ENCODE measurements at places on chromosomes 13 and 19.

GRCh38 chr19:18437491-18438330 lies at the start of gene ISYNA1:
TSS of gene ISYNA1 (minus strand) at chr19:18438133. CDS start at chr19:18437979, 154 bp downstream.
- peak; percentile 81 for DNase-seq

DNA sequence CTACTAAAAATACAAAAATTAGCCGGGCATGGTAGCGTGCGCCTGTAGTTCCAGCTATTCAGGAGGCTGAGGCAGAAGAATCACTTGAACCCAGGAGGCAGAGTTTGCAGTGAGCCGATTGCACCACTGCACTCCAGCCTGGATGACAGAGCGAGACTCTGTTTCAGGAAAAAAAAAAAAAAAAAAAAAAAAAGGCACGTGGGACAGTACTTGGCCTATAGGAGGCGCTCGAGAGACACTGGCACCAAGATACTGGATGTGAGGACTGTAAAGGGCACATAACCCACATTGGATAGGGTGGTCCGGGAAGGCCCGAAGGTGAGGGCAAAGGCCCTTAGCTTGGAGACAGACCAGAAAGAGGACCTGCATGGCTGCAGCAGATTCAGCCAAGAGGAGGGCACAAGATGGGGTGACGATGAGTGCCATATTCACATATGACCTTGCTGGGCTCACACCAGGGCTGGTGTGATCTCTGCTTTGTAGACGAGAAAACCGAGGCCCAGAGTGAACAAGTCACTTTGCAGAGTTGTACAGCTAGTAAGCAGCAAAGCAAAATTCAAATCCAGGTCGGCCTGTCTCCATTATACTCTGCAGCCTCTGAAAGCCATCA lies 89.4 kb downstream of the DPF1 start:
- DNase-seq: peak; percentile 55

- DNase-seq: no peak
These were observed 86.2 kb downstream of the CAB39L start for GRCh38 chr13:49357694-49358093.

DNA sequence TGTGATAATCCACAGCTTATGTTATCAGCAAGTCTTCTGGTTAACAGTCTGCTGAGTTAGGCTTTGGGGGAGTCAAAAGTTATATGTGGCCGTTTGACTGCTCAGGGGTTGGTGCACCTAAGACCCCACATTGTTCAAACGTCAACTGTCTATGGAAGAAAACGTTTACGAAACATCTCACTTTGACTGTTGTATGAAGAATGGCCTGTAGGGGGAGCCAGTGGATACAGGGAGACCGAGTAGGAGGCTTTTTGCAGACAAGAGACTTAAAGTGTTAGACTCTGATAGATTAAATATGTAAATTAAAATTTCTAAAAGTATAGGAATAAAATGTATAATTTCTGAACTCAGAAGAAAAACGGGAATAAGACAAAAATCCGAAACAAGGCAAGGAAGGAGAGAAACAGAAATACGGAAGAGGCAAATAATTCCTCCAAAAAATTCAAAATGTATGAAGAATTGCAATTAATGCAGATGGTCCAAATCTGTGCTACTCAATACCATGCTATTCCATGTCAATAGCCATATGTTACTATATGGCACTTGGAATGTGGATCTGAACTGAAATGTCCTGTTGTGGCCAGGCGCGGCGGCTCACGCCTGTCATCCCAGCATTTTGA lies 37.8 kb downstream of the TNFSF14 start:
- peak; percentile 55 for DNase-seq

DNA sequence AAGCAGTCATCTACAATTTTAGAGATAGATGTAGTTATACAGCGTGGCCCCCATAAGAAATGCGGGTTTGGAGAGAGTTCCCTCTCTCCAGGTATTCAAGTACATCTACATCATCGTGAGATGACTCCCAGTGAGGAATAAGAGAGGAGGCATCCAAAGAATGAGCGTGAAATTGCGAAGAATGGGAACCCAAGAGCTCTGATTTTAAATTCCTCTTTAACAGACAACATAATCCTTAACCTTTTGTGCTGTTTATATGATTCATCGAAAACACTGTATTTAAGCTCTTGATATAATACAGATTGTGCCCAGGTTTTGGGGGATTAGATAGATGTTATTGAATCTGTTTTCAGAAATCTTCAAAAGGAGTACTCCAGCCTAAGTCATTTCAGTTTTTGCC lies 161.5 kb downstream of the COG6 start:
- DNase-seq: no peak

GRCh38 chr13:36973621-36974295 lies 25.4 kb downstream of the ALG5 start:
- no peak for DNase-seq

GRCh38 chr19:35663981-35664380 lies 2.3 kb upstream of the UPK1A start:
- no peak for DNase-seq

DNA sequence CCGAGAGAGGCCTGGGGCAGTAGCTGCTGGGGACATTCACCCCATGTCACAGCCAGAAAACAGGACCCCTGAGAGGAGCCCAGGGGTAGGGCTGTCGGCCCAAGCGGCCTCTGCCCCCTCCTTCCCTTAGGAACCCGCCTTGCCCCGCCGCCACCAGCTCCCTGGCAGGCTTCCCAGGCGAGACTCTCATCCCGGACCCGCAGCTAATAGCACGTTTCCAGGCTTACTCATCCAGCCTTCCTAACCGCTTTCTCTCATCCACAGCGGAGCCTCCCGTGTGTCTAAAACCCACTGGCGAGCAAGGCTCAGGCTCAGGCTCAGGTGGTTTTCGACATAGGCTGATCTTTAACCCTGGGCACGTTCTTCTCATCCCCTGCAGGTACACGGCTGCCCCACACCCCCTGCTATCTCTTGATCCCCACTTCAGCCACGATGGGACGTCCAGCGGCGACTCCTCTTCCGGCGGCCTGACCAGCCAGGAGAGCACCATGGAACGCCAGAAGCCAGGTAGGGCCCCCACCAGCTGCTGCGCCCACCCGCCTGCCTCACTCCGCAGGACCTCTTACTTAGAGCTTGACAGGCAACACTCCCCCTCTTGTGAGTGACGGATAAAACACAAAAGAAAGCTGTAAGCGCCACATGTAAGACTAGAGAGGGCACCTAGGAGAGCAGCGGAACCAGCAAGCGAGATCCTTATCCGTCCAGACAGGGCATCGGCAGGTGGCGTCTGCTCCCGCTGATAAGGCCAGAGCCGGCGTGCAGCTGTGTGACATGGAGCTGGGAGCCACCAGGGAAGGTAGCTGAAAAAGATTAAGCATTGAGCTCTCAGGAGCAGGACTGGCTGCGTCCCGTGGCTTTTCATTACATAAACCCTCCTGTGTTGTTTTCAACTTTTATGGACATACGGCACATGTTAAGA lies 71.3 kb downstream of the DPF1 start:
- DNase-seq: no peak

- no peak for DNase-seq
These were observed 40.8 kb downstream of the SLITRK5 start for GRCh38 chr13:87712012-87712411.

DNA sequence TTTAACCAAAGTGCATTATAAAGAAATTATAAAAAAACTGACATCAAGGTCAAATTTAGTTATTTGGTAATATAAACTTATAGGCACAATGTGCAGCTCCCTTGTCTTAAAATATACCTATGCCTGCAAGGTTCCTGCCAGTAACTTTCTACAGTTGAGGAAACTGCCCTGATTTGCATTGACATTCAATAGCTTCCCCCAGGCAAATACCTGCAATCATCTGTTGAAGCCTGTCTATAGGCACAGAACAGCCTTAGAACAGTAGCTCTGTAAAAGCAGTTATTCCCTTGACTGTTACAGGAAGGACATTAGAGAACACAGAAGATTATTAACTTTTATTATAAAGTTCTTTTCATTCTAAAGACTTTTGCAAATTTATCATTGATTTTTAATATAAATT lies 1239.5 kb downstream of the PCDH9 start:
- no peak for DNase-seq

DNA sequence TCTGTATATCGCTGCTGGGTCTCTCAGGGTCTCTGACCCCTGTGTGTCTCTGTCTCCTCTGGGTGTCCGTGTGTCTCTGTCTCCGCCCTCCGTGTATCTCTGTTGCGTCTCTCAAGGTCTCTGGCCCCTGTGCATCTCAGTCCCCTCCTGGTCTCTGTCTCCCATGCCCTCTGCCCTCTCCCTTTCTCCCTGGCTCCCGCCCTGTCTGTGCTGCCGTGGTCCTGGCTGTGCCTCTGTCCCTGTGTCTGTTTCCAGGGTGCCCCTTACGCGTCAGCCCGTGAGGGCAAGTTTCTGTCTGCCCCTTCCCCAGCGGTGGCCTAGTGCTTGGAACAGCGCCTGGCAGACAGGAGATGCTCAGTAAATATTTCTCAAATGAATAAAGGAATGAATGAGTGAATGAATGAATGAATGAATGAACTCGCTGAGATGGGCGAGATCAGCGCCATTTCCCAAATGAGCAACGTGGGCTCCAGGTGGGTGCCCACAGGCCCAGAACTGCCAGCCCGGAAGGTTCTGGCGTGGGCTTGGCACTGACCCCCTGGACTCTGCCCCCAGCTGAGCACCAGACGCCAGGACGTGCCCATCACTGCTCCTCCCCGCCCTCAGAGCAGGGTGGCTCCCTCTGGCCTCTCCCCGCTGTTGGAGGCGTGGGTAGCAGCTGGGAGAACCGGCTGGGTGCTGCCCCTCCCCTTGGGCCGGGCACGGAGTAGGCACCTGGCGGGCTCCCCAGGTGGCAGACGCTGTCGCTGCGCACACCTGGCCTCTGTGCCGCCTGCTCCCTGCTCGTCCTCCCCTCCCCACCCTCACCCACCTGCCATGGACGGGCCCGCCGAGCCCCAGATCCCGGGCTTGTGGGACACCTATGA lies at the start of gene SULT2B1:
TSS of gene SULT2B1 (plus strand) at position 736 of the 866 bp plus-strand sequence. CDS start at position 817, 81 bp downstream.
- no peak for DNase-seq

DNA sequence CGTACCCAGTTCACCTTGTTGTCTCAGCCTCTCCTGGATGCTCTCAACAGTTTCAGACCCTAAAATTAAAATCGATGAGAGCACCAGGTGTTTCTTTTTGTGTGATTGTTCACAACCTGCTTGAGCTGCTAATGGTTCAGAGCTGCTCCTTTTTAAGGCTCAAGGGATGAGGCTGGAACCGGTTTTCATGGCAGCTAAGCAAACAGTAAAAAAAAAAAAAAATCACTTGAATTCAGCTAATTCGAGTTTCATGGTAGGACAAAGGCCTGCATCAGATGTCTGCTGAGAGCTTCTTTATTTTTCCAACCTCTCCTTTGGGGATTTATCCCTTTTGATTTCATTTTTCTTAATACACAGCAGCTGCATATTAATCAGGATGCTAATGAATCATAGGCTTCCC lies 6.5 kb downstream of the SYCE2 start:
- no peak for DNase-seq

GRCh38 chr19:17091758-17092333 lies 16.3 kb downstream of the MYO9B start:
- no peak for DNase-seq

DNA sequence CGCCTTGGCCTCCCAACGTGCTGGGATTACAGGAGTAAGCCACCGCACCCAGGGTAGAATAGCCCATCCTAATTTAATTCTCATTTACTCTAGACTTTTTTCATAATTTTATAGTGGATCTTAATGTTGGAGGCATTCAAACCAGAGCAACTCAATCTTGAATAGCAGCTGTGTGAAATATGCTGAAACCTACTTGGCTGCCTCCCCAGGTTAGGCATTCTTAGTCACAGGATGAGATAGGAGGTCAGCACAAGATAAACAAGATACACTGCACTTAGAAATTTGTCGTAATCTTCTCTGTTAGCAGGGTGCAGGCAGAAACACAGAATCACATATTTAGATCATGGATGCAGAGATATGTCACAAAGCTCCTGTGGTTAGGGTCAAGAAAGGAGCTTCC lies 2.7 kb upstream of the ZNF43 start:
- no peak for DNase-seq

- DNase-seq: no peak
These were observed 90.9 kb downstream of the RYR1 start for GRCh38 chr19:38524369-38524768.

DNA sequence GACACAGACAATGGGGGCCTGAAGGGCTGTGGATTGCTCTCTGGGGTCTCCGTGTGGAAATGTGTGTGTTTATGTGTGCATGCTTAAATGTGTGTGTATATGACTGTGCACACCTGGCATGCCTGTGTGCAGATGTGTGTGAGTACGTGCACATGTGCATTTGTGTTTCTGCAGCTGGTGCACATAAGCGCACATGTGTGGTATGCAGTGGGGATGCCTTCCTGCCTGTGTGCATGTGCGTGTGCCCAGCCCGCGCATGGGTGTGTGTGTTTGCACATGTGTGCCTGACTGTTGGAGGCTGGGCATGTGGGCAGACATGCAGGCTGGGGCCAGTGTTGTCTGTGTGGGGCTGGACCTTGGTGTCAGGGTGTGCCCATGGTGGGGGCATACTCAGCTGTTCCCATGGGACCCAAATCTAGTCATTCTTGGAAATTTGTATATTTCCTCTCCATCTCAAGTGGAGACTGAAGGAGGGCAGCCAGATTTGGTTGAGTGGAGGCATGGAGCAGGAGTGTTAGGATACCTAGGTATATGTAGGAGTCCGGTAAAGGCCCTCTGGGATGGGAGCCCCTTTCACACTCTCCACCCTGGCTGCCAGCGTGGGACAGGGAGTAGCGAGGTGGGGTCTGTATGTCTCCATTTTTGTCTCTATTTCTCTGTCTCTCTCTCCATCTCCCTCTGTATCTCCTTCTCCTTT lies 49.9 kb downstream of the CELF5 start:
- DNase-seq: no peak

DNA sequence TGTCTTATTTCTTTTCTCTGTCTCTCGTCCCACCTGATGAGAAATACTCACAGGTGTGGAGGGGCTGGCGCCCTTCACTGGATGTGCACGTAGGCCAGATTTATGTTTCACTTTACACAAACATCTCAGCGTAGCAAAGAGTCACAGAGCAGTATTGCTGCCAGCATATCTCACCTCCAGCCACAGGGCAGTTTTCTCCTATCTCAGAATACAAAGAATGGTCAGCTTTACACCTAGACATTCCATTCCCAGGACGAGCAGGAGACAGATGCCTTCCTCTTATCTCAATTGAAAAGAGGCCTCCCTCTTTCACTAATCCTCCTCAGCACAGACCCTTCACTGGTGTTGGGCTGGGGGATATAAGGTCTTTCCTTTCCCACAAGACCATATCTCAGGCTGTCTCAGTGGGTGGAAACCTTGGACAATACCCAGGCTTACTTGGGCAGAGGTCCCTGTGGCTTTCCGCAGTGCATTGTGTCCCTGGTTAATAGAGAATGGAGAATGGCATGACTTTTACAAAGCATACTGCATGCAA lies 7.2 kb upstream of the ZNF611 start:
- no peak for DNase-seq

Data from H9 (cell line).